Activated CD4-positive, alpha-beta T cell treated with anti-CD3 and anti-CD28 coated beads for 36 hours (primary cell): ENCODE measurements at places on chromosomes 4 and X. TPM values are rescaled to one million over a fixed set of nuclear protein-coding genes. Genes with fewer than 3 reads are reported as not detected.

- H3K4me1 ChIP-seq = no peaks in the 10 kb centered on the region
- no peak overlapping the region for H3K27ac ChIP-seq
- no peaks in the 10 kb centered on the region for H3K36me3 ChIP-seq
Observed at GRCh38 chrX:11619441-11619840, 46.3 kb downstream of the ARHGAP6 start.

The CDKL2 gene
- 0.91 TPM for total RNA-seq

The GAGE2A gene
- total RNA-seq = not detected

DNA sequence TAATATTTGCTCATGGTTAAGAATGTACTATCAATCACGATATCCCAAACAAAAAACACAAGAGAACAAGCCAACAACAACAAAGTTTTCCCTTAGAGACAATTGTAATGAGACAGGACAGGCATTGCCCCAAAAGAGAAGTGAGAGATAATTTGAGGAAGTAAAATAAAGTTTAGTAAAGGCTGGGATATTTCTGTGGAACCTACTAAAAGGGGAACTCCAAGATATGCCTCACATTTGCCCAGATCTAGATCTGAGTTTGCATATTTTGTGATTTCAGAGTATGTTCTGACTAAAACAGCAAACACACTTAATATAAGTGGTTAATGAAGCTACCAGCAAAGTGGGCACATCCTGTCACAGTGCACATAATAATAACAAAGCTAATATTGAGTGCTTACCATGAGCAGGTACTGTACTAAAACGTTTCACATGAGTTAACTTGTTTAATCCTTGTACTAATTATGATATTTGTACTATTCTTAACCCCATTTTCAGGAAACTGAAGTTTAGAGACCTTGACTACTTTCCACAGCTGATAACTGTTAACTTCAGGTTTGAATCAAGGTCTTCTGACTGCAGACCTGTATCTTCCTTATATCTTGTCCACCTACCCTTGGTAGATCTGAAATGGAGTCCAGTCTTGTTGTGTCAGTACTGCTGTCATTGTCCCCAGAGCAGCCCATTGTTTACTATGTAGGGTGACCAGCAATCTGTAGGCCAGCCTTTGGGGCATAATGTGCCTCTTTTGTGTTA lies 26.0 kb upstream of the BMP2K start:
- no peak overlapping the region for H3K27ac ChIP-seq
- H3K27me3 ChIP-seq = peaks cover 2% of the 10 kb centered on the region
- H3K4me1 ChIP-seq = no peaks in the 10 kb centered on the region
- DNase-seq = no peak
- H3K4me3 ChIP-seq = no peak overlapping the region
- no peaks in the 10 kb centered on the region for H3K36me3 ChIP-seq

DNA sequence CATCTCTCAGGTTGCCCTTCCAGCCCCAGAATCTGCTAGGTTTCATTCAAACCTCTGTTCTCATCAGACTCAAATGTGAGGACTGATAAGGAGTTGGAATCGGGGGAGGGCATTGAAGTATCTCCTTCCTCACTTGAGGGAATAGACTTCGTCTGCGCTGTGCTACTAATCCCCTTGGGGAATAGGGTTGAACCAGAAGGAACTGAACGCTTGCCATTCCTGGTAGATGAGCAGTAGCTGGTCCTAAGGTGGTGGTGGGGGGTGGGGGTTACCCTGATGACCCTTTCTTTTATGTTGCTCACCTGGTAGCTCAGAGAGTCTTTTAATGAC lies 692 bp upstream of the SLC9A7 start:
- peaks cover 26% of the 10 kb centered on the region for H3K4me1 ChIP-seq
- peak overlapping the region; percentile 74 for H3K4me3 ChIP-seq
- H3K36me3 ChIP-seq = peaks cover 6% of the 10 kb centered on the region
- no peaks in the 10 kb centered on the region for H3K27me3 ChIP-seq
- peak overlapping the region; percentile 74 for H3K27ac ChIP-seq

- no peak overlapping the region for H3K4me3 ChIP-seq
- peaks cover 3% of the 10 kb centered on the region for H3K4me1 ChIP-seq
- DNase-seq = no peak
- H3K27me3 ChIP-seq = peaks cover 2% of the 10 kb centered on the region
- no peak overlapping the region for H3K27ac ChIP-seq
- no peaks in the 10 kb centered on the region for H3K36me3 ChIP-seq
Observed at GRCh38 chr4:15884666-15885065, 53.9 kb downstream of the FGFBP1 start.

The USP17L25 gene
- not detected for total RNA-seq

The CXCL6 gene
- total RNA-seq = not detected

The SORCS2 gene
- total RNA-seq = not detected

The GLRA2 gene
- total RNA-seq = not detected

GRCh38 chrX:42119076-42119475 lies 195.7 kb upstream of the CASK start:
- no peak for DNase-seq
- H3K27me3 ChIP-seq = no peaks in the 10 kb centered on the region
- H3K4me3 ChIP-seq = no peak overlapping the region
- no peak overlapping the region for H3K27ac ChIP-seq
- H3K36me3 ChIP-seq = peaks cover 3% of the 10 kb centered on the region
- no peaks in the 10 kb centered on the region for H3K4me1 ChIP-seq

DNA sequence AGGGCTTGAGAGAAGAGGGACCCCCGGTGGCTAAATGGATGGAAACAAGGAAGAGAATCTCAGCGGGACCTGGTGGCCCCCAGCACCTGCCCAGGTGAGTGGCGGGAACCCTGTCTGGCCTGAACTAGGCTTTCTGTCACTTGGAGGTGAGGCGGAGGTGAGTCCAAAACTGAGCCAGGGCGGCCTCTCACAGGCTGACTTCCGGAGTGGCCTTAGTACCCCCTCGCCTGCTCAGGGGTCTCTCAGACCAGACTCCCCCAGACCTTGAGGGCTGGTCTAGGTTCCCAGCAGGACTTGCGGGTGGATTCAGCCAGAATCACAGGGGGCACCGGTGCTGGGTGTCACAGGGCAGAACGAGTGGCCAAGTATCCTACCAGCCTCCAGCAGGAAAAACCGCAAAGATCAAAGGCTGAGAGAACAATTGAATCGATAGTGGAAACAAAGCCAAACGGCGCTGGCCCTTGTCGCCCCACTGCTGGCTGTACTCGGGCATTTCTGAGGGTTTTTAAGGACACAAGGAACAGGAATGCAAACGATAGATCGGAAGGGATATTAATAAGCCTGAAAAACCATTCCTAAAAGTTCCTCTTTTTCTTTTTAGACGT lies 67.8 kb downstream of the WFS1 start:
- H3K36me3 ChIP-seq = no peaks in the 10 kb centered on the region
- H3K4me3 ChIP-seq = no peak overlapping the region
- no peak overlapping the region for H3K27ac ChIP-seq
- peaks cover 14% of the 10 kb centered on the region for H3K4me1 ChIP-seq
- DNase-seq = no peak

DNA sequence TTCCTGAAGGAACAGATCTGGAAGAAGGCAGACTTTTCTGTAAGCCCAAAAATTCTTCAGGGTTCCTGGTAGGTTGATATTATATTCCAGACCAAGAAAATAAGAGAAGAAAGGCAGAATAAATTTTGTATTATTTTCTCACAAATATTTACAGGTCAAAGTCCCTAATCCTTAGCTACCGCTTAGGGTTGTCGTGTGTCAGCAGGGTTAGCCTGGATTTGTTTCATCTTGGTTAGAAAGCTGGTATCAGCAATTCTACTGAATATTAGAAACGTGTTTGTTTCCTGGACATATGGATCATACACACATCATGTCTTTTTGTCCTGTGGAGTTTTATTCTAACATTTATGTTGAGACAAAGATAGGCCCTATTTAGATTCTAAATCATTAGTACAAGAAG lies 232.9 kb upstream of the CXXC4 start:
- no peaks in the 10 kb centered on the region for H3K27me3 ChIP-seq
- H3K36me3 ChIP-seq = no peaks in the 10 kb centered on the region
- no peak overlapping the region for H3K4me3 ChIP-seq
- H3K4me1 ChIP-seq = peaks cover 2% of the 10 kb centered on the region

DNA sequence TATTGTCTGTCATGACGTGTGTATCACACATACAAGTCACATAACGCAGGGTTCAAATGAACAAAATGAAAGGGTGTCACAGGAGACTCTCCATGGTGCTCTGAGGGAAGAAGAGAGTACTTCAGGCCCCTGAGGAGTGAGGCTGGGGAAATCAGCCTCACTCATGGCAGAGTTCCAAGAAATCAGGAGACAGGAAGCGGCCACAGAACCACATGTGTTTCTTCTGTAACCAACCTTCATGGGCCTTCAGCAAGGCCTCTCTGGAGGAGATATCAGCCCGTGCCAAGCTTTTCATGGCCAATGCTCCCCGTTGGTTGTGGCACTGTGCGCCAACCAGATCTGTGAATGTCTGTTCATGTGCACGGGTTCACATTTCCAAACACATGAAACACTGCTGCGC lies 76.0 kb downstream of the NAT8L start:
- H3K36me3 ChIP-seq = peaks cover 2% of the 10 kb centered on the region
- peak; percentile 34 for DNase-seq
- H3K27me3 ChIP-seq = no peaks in the 10 kb centered on the region
- no peak overlapping the region for H3K4me3 ChIP-seq
- H3K27ac ChIP-seq = no peak overlapping the region
- H3K4me1 ChIP-seq = peaks cover 15% of the 10 kb centered on the region

The EREG gene
- not detected for total RNA-seq

DNA sequence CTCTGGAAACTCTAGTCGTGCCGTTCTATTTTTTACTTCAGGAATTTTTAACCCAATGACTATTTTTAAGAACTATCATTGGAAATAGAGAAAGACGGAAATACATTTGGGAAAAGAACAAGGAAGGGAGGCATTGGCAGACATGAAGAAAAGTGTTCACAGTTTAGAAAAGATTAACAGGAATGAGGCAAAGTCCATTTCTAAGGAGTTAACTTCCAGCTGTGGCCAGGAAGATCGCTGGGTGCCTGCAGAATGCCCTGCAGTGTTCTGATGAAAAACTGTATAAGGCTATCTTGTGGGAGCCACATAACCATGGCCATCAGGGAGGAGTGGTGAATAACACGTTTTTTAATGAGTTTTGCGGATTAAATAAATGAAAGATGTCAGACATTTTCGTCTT lies 150.6 kb upstream of the VCX3A start:
- H3K27ac ChIP-seq = no peak overlapping the region
- no peaks in the 10 kb centered on the region for H3K4me1 ChIP-seq
- no peak overlapping the region for H3K4me3 ChIP-seq
- no peaks in the 10 kb centered on the region for H3K36me3 ChIP-seq

- H3K27me3 ChIP-seq = peaks cover 6% of the 10 kb centered on the region
- no peaks in the 10 kb centered on the region for H3K4me1 ChIP-seq
- no peaks in the 10 kb centered on the region for H3K36me3 ChIP-seq
- no peak overlapping the region for H3K27ac ChIP-seq
Observed at GRCh38 chr4:169133932-169134331, 123.9 kb upstream of the CBR4 start.

The ADH1B gene
- total RNA-seq = not detected

The RNF175 gene
- 0.57 TPM for total RNA-seq

The SSR4 gene
- 146 TPM for total RNA-seq

The S100P gene
- 2.1 TPM for total RNA-seq

The ATRX gene
- 70.6 TPM for total RNA-seq

- H3K4me1 ChIP-seq = no peaks in the 10 kb centered on the region
- no peak for DNase-seq
- no peak overlapping the region for H3K4me3 ChIP-seq
- no peaks in the 10 kb centered on the region for H3K27me3 ChIP-seq
- no peaks in the 10 kb centered on the region for H3K36me3 ChIP-seq
Observed at GRCh38 chr4:181536811-181537434, 706.3 kb upstream of the TENM3 start.

DNA sequence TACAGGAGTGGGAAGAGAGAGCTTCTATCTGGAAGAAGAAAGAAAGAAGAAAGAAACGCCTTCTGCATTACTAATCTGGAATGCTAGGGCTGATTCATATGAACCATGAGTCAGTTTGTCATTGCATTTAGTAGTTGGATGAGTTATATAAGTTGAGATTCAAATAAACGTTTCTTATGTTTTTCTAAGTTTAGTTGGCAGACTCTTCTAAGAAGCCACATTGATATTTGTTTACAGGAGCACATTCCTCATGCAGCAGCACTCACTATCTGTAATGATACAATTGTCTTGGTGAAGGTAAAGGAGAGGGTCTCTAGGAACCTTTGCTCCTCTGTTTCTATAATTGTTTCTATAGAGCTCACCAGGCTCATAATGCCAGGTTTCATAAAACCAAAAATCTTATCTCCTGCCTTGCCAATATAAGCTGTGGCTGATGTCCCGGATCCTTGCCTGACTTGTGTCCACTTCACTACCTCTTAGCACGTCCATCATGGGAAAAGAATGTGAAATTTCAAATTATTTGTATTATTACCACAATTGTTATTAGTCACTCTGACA lies 39.5 kb downstream of the HOPX start:
- no peak overlapping the region for H3K4me3 ChIP-seq
- H3K4me1 ChIP-seq = peaks cover 36% of the 10 kb centered on the region
- H3K27me3 ChIP-seq = no peaks in the 10 kb centered on the region
- DNase-seq = no peak
- H3K27ac ChIP-seq = peak overlapping the region; percentile 82

- H3K4me3 ChIP-seq = no peak overlapping the region
- no peak for DNase-seq
- no peaks in the 10 kb centered on the region for H3K27me3 ChIP-seq
- no peaks in the 10 kb centered on the region for H3K4me1 ChIP-seq
- no peaks in the 10 kb centered on the region for H3K36me3 ChIP-seq
- H3K27ac ChIP-seq = no peak overlapping the region
Observed at GRCh38 chr4:21097865-21098264, 397.6 kb downstream of the PACRGL start.

DNA sequence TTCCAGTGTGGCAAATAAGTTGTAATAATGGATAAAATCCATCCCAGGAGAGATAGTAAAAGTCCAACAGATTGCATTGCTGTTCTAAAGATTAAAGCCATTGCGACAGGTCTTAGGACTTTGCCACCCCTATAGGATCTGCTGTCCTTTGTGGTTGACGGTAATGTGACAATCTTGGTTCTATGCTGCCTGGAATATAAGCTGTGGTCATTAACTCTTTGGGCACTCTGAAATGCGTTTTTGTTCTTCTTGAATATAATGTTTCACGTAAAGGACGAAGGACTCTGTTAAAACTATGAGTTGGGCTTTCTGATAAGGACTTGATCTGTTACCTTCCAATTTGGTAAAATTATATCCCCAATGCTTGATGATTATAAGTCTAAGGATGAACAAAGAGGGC lies at the start of gene CLDN24:
Gene CLDN24 (minus strand): TSS at position 101 of the 400 bp plus-strand sequence. CDS start 0 bp downstream, at position 101.
- H3K4me3 ChIP-seq = no peak within 1 kb of the TSS
